ENCODE measurements at places on chromosomes 2 and 18.

- no peak for DNase-seq
These were observed 10.4 kb downstream of the DNAJC10 start for GRCh38 chr2:182726473-182726872.

DNA sequence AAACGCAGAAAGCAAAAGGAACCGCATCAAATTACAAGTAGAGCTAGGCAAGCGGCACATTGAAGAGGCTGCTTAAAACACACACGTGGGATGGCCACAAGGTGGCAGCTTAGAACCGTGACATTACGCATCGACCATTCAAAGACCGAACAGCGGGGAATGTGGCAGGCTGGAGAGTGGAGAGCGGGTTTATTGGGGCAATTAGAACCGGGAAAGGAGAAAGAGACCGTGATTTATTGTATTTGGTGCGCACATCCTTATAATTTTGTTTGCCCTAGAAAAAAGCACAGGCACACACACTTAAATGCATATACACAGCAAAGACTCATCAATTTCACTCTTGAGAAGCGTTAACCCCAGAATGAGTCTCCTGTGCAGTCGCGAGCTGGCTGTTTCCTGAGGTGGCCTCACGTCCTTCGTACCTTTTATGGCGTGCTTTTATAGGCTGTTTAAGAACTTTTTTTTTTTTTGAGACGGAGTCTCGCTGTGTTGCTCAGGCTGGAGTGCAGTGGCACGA is 31.7 kb upstream of the MEP1B start:
- peak; percentile 98 for DNase-seq

DNA sequence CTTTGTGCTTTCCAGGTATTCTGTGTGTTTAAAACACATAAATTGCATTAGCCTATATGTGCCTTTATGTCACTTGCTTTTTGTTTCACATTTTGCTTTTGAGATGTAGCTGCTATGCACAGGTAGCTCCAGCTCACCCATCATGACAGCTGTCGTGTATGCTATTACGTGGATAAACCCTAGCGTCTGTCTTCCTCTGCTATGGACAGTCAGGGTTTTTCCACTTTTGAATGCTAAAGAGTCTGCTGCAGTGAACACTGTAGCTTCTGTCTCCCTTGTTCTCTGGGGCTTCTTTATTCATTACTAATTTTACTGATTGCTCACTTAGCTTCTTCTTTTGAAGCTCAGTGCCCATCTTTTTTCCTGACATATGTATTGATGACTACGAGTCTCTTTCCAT is 24.7 kb upstream of the MBP start:
- DNase-seq: no peak

- DNase-seq: no peak
These were observed 308.4 kb downstream of the XIRP2 start for GRCh38 chr2:167196461-167197252.
